ENCODE measurements at places on chromosomes 13 and 19.

- DNase-seq: no peak
These were observed 19.7 kb downstream of the VRK3 start for GRCh38 chr19:50005428-50005827.

GRCh38 chr13:20125783-20126165 is 35.1 kb downstream of the GJA3 start:
- no peak for DNase-seq

- DNase-seq: no peak
These were observed 57.7 kb upstream of the TEX29 start for GRCh38 chr13:111262715-111263114.

- DNase-seq: no peak
These were observed 74.8 kb downstream of the COL4A1 start for GRCh38 chr13:110232142-110232541.

- no peak for DNase-seq
These were observed 21.0 kb upstream of the GDF15 start for GRCh38 chr19:18364826-18365528.

DNA sequence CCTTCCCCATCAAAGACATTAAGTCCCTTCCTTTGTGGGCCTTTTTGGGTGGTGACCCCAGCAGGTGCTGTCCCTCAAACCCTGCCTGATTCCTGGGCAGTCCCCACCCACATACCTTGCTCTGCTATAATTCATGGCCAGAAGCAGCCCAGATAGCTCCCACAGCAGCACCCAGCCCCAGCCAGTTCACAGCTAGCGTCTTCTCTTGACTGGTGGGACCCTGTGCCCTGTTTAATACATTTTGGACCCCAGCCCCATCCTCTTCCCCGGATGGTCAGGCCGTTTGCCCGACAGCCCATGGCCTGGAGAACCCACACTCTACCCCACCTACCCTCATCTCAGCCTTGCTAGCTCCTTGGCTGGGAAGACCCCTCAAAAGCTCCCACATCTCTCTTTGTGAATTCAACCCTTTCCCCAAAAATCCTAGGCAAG is 2.1 kb downstream of the CCDC106 start:
- no peak for DNase-seq
